Endodermal cell (in vitro differentiated cells): ENCODE measurements at places on chromosomes 1 and 21. TPM values are rescaled to one million over a fixed set of nuclear protein-coding genes. Genes with fewer than 3 reads are reported as not detected.

GRCh38 chr1:177340601-177341067 is 169.9 kb downstream of the BRINP2 start:
- DNase-seq: no peak

GRCh38 chr1:204084247-204084772 is 11.4 kb downstream of the SOX13 start:
- DNase-seq: peak; percentile 96

DNA sequence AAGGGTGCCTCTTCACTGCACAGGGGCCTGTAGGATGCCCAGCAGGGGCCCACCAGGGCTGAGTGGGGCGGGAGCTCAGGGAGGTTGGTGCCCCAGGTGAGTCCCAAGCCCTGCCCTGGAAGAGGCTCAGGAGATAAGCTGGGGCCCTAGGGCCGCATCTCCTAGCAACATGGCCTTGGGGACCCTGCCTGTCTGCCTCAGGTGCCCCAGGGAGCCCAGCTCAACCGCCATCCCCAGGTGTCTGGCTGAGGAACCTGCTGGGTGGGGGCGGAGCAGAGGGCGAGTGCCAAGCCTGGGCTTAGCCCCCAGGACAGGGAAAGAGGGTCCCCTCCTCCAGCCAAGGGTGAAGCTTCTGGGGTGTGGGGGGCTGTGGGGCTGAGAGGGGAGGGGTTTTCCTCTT is 54.8 kb downstream of the FOXO6 start:
- no peak for DNase-seq

DNA sequence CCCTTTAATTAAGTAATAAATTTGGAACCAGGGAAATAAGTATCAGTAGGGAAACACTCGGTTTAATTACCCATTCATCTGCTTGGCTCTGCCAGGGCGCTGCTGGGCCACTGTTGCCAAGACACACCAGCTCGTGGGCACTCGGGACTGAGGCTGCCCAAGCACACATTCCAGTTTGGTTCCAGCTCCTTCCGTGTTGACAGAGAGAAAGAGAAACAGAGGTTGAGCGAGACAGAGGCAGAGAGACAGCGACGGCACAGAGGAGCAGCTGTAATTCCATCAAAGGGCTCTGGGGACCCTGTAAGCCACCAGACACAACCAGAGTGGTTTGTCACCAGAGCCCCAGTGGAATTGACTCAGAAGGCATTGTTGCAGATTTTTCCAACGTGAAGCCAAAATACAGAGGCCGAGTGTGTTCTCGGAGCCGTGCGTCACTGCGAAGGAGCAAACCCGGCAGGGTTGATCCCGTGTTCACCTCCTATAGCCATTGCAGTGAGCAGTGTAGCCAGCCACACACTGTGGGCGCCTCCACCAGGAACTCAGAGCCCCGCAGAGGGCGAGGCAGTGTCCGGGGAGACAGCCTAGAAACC is 33.5 kb downstream of the SYF2 start:
- no peak for DNase-seq

- peak; percentile 92 for DNase-seq
Measured at GRCh38 chr1:180178511-180179161, 24.0 kb downstream of the QSOX1 start.

PTBP2 gene
- total RNA-seq: 46.0 to 49.6 TPM (median 47.7 TPM) in 3 replicates
